Anterior cingulate cortex (tissue), 58 donors: ENCODE measurements at places on chromosomes 2 and 18.

DNA sequence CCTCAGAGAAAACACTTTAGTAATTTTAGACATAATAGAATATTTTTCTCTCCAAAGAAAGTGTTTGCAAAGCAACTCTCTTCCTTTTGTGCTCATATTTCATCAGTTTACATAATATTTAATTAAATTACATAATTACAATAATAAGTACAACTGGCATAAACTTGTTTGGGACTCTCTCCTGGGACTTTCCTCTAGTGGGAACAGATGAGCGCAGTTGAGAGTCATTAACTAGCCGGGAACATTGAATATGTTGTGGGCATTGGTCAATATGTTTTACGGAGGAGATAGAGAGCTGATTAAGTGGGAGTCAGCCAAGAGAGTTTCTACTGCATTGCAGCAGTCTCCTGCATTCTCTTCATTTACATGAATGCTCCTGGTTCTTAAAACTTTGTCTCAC, 607.7 kb downstream of the ARHGAP15 start:
- no peak for DNase-seq

DNA sequence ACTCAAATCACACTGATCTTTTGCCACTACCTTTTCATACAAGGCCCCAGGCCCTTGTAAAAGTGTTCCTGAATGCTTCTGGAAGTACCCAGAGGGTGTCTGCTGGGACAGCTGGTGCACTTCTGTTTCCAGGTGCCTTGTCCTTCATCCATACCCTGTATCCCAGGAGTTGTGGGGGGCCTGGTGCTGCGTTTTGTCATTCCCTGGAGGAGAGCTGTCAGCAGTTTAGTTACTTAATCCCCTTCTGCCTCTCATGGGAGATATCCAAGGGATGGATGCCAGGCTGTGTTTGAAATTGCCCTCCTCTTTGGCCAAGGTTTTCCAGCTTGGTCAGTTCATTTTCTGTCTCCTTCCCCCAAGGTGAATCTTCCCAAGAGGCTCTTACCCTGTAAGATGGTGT, 158.3 kb downstream of the WDSUB1 start:
- no peak for DNase-seq

- no peak for DNase-seq
Measured at GRCh38 chr2:41723526-41723925, 324.3 kb upstream of the PKDCC start.

DNA sequence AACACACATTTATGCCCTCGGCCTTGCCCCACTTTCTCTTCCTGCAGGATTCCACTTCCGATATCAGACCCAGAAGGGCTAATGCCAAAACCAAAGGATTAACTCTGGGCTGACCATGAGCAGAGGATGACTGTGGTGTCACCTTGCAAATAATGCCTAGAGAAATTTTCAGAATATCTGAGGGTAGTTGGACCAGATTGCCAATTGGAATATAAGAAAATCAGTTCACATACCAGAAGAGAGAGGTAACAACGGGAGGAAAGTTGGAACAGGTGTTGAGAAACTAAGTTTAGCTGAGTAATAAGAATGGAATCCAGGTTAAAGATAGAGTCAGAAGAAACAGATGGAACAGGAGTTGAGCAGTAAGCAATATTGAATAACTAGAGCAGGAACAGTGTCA, 232.7 kb upstream of the UBE2E3 start:
- no peak for DNase-seq

- DNase-seq: no peak
Measured at GRCh38 chr18:70621710-70622109, 332.9 kb downstream of the SOCS6 start.

DNA sequence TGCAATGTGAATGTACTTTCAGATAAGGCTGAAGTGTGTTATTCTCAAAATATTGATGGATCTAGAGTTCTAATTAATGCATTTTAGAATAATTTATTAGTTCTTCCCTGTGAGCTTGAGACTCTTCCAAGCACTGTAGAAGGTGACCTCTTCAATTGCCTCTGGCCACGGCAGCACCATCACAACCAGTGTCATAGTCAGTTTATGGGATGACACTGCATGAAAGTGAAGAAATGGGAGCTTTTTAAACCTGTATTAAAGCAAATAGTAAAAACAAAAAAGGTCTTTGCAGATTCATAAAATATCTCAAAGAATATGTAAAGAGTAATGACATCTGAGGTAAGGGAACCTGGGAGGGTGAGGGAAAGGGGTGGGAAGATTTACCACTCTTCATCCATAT, 52.0 kb downstream of the OXER1 start:
- DNase-seq: no peak

DNA sequence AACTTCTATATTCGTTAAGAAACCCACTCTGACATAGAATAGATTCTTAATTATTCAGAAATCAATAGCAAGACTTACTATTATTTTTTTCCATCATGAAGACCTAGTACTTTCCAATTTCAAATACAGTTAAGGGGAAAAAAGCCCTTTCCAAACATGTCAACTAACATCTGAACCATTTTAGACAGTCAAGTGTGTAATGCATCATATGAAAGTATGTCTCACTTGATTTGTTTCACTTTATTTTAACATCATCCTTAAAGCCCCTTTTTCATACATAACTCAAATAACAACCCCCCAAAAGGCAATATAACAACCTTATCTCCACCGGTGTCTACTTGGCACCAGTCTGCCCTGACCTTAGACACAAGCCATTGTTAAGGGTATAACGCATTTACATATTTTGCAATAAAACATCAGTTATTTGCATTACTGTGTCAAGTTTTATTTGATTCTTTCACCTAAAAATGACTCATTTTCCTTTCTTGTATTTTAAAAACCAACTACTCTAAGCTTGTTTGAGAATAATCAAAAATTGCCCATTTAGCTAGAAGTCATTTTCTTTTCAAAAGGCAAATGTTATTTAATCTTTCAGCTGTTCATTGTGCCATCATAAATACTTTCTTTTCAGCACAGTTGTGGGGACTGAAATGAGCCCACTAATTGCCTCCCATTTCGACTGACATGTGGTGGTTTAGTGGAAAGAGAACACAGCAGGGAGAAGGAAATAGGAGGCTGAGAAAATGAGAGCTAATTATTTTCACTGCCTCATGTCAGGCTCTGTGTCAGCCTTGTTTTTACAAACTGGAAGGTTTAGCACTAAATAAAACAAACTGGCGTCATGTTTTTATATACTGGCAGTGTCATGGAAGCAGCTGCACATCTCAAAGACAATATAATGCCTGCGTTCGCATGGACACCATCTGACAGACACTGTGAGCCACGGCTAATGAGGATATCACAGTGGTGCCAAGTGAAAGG, 104.7 kb upstream of the CDCA7 start:
- DNase-seq: no peak

DNA sequence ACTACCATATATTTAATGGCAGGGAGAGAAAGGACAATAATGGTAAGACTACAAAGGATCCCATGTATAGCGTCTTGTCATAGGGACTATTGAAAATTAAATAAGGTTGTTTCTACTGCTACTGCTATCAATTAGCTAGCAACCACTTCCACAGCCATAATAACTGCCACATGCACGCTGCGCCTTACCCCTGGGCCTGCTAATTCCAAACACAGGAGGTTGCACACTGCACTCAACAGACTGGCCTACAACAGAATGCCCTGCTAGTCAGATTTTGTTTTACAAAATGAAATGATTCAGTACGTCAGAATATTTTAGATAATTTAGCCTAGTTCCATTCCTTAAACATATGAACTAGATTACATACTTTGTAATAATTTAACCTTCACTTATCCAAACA, 121.0 kb upstream of the SMAD7 start:
- no peak for DNase-seq

DNA sequence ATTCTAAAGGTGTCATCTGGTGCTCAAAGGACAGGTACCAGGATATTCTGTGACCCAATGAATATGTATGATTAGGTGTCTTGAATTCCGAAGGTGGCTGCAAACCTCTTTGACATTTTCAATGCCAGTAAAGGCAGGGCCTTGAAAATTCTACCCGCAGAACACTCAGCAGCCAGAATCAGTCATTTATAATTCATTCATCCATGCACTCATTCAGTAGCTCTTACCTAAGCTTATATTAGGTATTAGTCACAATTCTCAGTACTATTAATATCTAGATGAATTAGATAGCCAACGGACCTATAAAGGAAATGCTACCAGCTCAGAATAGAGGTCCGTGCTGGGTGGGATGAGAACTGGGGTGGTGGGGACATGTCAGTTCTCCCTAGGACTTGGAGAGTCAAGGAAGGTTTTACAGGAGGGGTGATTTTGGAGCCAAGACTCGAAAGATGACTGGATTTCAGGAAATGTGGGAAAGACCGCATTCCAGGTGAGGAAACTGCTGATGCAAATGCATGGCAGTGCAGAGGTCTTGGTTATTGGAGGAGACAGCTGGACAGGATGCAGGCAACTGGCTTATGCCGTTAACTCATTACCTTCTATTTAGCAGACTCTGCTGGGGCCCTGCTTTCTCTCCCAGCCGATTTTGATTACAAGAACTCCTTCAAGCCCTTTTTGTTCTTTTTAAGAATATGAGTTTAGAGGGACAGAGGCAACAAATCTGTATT, 7.2 kb downstream of the TRIB2 start:
- DNase-seq: no peak

DNA sequence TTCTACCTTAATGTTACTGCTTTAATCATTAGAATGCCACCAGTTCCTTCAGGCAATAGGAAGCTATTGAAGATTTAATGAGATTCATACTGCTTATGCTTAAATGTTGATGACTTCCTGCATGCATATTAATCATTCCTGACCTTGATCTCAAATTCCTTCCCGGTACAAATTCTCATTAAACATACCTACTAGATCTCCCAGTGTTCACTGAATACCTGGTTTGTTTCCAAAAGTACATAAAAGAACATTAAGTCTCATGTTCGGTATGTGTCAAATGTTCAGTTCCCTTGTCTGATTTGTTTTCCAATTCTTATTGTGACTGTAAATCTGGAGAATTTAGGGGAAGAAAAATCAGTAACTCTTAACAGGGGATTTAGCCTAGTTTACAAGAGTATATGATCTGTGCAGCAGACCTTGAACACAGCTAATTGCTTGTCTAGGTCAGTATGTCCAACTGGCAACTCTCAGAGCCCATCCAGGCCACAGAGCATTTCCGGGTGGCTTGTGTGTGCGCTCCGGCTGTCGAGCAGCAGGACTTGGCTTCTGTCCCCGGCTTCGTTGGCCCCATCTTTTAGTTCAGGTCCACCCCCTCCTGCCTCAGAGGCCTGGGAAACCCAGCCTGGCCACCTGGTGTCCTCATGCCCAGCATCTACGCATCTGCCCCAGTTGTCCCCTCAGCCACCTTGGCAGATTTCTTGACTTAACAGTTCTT, 13.1 kb downstream of the METAP1D start:
- DNase-seq: no peak

DNA sequence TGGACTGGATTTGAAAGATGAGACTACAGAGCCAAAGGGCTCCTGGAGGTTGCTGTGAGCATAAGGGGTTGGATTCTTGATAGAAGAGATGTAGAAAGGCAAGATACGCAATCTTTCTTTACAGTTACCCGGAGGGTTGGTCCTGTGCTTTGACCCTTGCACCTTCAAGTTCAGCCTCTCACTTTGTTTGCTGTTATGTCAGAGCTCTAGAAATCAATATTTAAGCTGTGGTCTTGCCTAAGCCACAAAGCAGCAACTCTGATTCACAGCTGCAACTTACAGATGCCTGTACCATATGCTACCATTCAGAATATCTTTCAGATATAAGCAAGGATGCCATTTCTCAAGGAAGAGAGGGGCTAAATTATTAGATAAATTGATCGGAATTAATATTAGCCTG, 943.1 kb upstream of the LRRTM1 start:
- DNase-seq: no peak

- DNase-seq: no peak
Measured at GRCh38 chr2:170218456-170218855, 40.5 kb downstream of the MYO3B start.

- DNase-seq: no peak
Measured at GRCh38 chr2:65116645-65117044, 13.3 kb downstream of the RAB1A start.

DNA sequence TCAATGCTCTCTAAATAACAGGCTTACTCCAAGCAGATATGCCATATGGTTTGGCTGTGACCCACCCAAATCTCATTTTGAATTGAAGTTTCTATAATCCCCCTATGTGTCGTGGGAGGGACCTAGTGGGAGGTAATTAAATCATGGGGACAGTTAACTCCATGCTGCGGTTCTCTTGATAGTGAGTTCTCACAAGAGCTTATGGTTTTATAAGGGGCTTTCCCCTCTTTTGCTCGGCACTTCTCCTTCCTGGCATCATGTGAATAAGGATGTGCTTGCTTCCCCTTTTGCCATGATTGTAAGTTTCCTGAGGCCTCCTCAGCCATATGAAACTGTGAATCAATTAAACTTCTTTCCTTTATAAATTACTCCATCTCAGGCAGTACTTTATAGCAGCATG, 302.7 kb upstream of the ZC3H15 start:
- no peak for DNase-seq

DNA sequence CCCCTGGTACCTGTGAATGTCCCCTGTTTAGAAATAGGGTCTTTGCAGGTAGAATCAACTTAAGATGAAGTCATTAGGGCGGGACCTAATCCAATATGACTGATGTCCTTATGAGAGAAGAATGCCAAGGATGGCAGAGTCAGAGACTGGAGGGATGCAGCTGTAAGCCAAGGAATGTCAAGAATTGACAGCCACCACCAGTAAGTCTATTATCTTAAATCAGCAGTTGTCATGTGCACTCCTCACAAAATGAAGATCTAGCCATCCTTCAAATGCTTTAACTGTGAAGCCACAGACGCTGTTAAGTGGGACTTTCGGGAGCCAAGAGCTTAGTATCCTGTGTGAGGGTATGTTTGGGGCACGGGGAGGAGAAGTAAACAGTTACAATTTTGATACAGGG, 83.2 kb downstream of the ITGA4 start:
- no peak for DNase-seq

DNA sequence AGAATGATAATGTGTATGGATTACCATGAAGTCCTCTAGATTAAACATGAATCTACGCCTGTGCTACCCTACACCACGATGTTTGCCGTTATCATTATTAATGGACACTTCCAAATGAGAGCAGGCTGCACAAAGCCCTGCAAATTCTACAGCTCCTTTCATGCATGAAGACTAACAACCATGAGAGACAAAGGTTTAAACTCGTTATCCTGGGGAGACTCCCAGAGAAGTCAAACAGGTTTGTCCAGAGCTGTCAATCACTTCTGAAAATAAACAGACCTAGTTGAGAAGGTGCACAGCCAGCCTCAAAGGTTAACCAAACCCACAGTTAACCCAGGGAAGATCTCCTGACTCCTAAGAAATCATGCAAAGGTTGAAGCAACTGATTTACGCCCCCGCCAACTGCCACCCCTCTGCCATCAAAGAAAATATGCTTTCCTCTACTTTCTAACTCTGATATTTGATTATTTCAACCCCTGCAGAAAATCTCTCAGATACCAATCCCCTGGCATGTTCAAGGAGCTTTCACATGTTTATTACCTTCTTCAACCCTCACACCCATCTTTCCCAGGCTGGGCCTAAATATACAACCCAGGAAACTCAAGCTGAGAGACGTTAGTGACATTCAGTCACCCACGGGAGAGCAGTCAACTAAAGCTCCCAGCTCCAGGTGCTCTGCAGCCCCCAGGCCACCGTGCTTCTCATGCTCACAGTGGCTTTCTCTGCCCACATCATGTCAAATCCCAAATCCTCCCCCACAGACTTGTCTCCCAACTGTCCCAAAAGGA, 35.9 kb downstream of the MYO5B start:
- no peak for DNase-seq

GRCh38 chr2:206241736-206242135, 32.7 kb upstream of the ZDBF2 start:
- no peak for DNase-seq

GRCh38 chr2:212921061-212921460, 230.4 kb downstream of the IKZF2 start:
- no peak for DNase-seq
